ENCODE measurements at places on chromosomes 11 and 22.

DNA sequence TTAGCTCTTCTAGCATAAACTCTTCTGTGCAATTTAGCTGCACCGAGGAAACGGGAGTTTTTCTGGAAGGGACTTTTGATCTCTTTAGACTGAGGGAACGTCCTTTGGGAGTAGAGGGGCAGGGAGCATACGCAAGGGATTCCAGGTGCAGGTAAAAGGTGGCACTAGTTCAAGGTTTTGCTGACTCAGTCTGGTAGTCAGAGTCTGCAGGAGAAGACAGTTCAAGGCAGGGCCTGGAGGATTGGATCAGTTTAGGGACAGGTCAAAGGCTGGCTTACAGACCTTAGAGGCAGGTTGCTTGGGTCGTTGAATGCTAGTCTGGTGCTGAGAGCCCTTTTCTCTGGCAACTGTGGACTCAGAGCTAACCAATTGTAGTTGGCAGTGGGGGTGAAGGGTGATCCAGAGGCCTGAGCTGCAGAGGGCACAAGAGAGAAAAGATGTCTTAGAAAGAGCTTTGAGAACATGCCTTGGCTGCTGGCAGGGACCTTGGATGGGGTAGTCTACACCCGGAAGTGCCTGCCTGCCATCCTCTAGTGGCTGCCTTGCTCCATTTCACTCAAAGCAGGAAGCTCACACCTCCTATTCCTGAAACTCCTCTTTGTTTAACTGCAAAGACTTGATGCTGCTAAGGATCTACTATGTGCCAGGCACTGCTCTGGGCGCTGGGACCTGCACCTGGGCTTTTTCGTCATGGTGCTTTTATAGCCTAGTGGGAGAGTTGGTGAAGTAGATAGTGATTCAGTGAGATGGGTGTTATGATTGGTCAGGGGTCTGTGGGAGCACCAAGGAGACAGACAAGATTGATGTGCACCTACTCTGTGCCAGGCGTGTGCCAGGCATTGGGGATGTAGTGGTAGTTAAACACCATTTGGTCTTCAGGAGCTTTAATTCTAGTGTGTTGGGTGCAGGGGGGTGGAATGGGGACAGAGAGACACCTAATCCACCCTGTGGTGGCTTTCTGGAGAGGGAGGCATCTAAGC lies 17.1 kb downstream of the MIAT start:
- DNase-seq: no peak

DNA sequence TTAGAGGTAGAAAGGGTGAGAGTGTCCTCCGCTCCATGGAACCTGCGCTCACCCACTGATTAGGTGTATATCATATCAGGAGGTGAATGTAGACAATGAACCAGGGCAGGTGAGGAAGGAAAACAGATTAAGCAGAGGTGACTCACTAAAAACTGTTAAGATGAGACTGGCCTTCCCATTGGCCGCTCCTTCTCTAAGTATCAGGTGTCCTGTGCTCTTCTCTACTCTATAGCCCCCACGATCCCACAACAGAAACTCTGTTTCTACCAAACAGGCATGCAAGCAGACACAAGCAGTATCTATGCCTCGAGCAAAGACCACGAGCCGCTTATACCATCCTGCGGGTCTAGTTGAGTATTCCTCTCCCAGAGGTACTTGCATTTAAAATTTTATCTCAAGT lies 103.1 kb downstream of the SNX19 start:
- DNase-seq: no peak

- no peak for DNase-seq
These were observed 3.6 kb downstream of the DUSP8 start for GRCh38 chr11:1568441-1568911.

DNA sequence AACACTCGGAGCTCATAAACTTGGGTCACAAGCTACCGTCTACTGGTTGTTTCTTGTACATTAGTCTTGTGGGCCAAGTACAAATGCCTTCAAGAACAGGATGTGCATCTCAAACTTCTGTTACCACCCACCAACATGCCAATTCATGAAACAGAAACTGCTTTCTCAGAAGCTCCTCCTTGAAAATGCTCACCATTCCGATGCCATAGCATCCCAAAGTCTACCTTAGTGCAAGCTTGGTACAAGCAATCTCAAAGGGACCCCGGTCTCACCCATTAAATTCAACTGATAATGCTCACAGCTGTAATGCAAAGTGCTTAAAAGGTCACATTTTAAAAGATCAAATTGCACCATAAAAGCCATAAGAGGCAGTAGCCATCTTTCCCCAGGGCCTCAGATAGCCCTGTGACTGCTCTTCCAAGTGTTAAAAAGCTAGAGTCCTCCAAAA lies 31.8 kb upstream of the CCDC34 start:
- DNase-seq: no peak

All from BE2C (cell line).